ENCODE measurements at places on chromosomes 1 and 21.

- no peak for DNase-seq
These were observed 203.8 kb upstream of the DUSP10 start for GRCh38 chr1:221945669-221946068.

GRCh38 chr1:58895559-58896145 is 111.8 kb upstream of the JUN start:
- no peak for DNase-seq

DNA sequence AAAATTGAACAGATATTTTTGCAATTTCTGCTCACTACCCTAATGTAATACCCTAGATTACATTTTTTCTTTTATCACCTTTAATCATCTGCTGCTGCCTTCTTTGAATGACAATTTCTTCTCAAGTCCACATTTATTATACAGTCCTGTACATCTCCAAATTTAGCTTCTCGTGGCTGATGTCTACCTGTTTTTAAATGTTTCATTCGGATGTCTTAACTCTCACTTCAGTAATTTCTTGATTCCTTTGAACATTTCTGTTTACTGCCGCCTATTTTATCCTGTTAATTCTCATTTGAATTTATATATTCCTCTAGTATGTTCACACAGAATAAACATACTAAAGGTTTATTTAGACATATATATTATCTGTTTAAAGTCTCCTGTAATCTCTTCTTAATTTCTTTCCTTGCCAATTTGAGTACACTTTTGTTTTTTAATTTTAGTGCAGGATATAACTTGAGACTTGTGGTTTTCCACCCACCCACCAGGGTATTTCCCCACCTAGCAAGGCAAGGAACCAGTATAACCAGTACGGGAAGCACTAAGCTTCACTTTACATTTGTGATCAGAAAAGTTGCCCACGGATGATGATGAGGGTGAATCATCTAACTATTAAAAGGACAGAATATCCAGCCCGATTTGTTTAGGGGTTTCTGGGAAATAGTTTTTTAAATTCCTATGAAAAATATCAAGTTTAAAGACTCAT is 12.7 kb downstream of the INSL5 start:
- no peak for DNase-seq

- DNase-seq, result peak; percentile 81
These were observed 44.9 kb downstream of the C1orf198 start for GRCh38 chr1:230823426-230823825.

- DNase-seq, result no peak
These were observed 185.0 kb downstream of the HIVEP3 start for GRCh38 chr1:41733725-41734124.

All from stomach (tissue), 19 donors.